Natural killer cell (primary cell): ENCODE measurements at places on chromosomes 13 and 19. TPM values are rescaled to one million over a fixed set of nuclear protein-coding genes. Genes with fewer than 3 reads are reported as not detected.

- no peaks in the 10 kb centered on the region for H3K27me3 ChIP-seq
- DNase-seq, result no peak
- H3K4me3 ChIP-seq, result no peak overlapping the region
- H3K27ac ChIP-seq, result no peak overlapping the region
- H3K4me1 ChIP-seq, result peaks cover 15% of the 10 kb centered on the region
Observed at GRCh38 chr19:21838646-21839045, 2.7 kb upstream of the ZNF43 start.

GRCh38 chr13:47092202-47092601, 195.3 kb upstream of the HTR2A start:
- no peaks in the 10 kb centered on the region for H3K27me3 ChIP-seq
- no peaks in the 10 kb centered on the region for H3K4me1 ChIP-seq
- no peaks in the 10 kb centered on the region for H3K36me3 ChIP-seq
- H3K4me3 ChIP-seq, result no peak overlapping the region
- H3K27ac ChIP-seq, result no peak overlapping the region

ZNF414 gene
- total RNA-seq, result 42.3 TPM

DNA sequence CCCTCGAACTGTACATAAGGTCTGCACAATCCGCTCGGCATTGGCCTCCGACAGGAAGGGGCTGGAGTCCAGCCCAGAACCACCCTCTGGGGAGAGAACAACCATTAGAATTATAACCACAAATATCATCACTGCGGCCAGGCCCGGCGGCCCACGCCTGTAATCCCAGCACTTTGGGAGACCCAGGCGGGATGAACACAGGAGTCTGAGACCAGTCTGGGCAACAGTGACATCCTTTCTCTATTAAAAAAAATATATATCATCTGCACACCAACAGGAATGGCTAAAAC, 11.4 kb downstream of the COQ8B start:
- no peak overlapping the region for H3K27ac ChIP-seq
- H3K4me1 ChIP-seq, result no peaks in the 10 kb centered on the region
- peaks cover 59% of the 10 kb centered on the region for H3K36me3 ChIP-seq
- H3K27me3 ChIP-seq, result no peaks in the 10 kb centered on the region

DNA sequence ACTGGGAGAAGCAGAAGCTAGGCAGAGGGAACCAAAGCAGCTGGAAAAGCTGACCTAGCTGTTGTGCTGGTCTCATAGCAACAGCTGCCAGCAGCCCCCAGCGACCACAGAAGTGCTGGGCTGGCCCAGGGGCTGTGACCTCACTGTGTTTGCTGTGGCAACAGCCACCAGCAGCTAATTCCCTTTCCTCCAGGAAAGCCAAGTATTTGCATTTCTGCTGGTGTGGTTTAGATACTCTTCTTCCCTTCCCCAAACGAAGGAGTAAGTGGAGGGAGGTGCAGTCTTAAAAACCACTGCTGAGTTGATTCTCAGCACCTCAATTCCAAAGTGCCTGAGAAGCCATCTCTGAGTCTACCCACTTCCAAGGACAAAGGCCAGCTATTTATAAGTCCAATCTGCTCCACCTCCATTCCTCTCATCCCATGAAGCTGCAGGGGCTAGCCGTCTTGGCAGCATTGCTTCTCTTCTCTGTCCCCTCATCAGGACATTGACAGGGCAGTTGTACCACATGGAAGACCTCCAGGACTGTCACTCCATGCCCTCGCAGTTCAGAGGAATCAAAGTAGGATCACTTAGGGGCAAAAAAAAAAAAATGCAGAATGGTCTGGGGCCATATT, 11.5 kb upstream of the CCDC97 start:
- no peaks in the 10 kb centered on the region for H3K27me3 ChIP-seq
- peaks cover 71% of the 10 kb centered on the region for H3K4me1 ChIP-seq
- H3K4me3 ChIP-seq, result no peak overlapping the region
- peak; percentile 77 for DNase-seq
- peaks cover 77% of the 10 kb centered on the region for H3K36me3 ChIP-seq

DNA sequence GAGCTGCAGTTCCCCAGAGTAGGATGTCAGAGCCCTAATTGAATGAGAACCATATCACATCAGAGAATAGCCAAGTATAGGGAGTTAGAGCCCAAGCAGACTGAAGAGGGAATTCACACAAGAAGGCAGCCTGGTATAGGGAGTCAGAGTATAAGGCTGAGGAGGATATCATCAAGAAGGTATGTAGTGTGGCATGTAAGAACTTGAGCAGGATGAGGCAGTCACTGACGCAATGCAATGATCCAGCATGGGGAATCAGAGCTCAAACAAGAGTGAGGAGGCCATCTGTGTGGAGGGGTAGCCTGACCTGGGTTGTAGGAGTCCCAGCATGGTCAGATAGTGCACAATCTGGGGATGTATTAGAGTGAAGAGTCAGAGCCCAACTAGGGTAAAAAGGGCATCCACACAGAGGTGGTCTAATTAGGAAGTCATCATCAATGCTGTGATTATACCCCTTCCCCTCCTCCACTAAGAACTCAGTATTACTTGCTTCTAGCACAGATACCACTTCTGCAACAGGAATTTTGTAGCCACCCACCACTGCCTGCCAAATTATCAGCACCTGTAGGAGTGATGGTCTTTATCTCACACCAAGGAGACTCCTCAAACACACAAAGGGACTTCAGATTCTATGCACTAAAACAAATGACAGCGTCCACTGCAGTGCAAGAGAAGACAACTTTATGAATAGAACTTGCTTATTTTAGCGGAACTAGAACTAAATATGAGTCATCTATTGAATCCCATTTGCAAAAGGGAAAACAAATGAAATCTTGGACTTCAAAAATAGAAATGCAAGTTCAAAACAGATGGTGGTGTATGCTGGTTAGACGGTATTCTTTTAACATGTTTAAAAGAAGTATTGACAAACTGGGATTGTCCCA, 107.2 kb downstream of the FNDC3A start:
- no peak overlapping the region for H3K4me3 ChIP-seq
- no peak overlapping the region for H3K27ac ChIP-seq
- no peaks in the 10 kb centered on the region for H3K4me1 ChIP-seq
- H3K36me3 ChIP-seq, result peaks cover 4% of the 10 kb centered on the region

DNA sequence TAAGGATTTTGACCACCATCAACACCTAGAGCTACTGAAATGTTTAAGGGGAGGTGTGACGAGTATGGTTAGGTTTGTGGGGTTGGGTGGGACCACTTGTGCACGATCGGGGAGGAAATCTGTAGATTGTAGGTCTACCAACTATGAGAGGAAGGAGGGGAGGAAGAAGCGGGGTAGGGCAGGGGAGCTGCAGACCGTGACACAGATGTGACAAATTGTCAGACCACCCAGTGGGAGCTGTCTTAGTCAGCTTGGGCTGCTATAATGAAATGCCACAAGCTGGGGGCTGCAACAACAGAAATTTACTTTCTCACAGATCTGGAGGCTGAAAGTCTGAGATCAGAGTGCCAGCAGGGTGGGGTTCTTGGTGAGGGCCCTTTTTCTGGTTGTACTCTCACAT, 62.2 kb upstream of the ARGLU1 start:
- H3K27me3 ChIP-seq, result no peaks in the 10 kb centered on the region
- H3K27ac ChIP-seq, result no peak overlapping the region
- DNase-seq, result no peak
- no peak overlapping the region for H3K4me3 ChIP-seq
- H3K36me3 ChIP-seq, result no peaks in the 10 kb centered on the region

DNA sequence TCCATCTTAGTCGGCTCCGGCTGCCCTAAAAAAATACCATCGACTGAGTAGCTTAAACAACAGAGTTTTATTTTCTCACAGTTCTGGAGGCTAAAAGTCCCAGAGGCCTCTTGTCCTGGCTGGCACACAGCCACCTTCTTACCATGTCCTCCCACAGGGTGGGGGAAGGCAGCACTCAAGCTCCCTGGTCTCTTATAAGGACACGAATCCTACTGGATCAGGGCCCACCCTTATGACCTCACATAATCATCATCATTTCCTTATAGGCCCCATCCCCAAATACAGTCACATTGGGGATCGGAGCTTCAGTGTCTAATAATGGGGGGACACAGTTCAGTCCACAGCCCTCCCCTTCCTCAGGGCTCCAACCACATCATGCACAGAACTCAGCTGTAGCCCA, 2.6 kb upstream of the TUBA3C start:
- no peaks in the 10 kb centered on the region for H3K36me3 ChIP-seq
- H3K4me3 ChIP-seq, result no peak overlapping the region
- H3K4me1 ChIP-seq, result no peaks in the 10 kb centered on the region
- no peaks in the 10 kb centered on the region for H3K27me3 ChIP-seq
- DNase-seq, result no peak

GRCh38 chr13:74115133-74115532, 19.1 kb downstream of the KLF12 start:
- no peak overlapping the region for H3K4me3 ChIP-seq
- H3K27ac ChIP-seq, result peak overlapping the region; percentile 8
- peaks cover 2% of the 10 kb centered on the region for H3K36me3 ChIP-seq
- peaks cover 11% of the 10 kb centered on the region for H3K4me1 ChIP-seq
- no peak for DNase-seq
- H3K27me3 ChIP-seq, result no peaks in the 10 kb centered on the region

KLK3 gene
- total RNA-seq, result not detected

HSD17B14 gene
- total RNA-seq, result not detected

GRCh38 chr13:30052120-30052519, 201.7 kb upstream of the UBL3 start:
- DNase-seq, result peak; percentile 23
- no peaks in the 10 kb centered on the region for H3K27me3 ChIP-seq
- peaks cover 6% of the 10 kb centered on the region for H3K4me1 ChIP-seq
- H3K27ac ChIP-seq, result no peak overlapping the region
- no peaks in the 10 kb centered on the region for H3K36me3 ChIP-seq

GRCh38 chr13:105591277-105591676, 944.2 kb downstream of the EFNB2 start:
- no peak for DNase-seq
- H3K27me3 ChIP-seq, result no peaks in the 10 kb centered on the region
- H3K4me3 ChIP-seq, result no peak overlapping the region
- H3K4me1 ChIP-seq, result no peaks in the 10 kb centered on the region

SYNE4 gene
- 1.5 TPM for total RNA-seq

DNA sequence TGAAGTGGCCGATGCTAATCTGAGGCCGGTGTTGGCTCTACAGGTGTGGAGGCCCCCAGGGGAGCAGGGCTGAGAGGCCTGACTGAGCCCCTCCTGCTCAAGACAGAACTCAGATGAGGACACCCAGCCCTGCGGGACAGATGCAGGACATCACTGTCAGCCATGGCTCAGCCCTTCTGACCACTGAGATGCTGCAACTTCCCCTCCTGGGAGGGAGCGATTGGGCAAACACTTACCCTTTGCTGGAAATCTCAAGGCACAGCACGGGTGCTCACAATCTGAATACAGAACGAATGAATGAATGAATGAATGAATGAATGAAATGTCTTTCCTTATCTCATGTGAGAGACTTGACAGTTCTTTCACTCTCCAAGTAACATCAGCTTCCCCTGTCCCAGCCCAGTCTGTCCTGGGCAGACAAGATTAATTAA, 3.5 kb upstream of the SIGLEC7 start:
- no peak for DNase-seq
- peak overlapping the region; percentile 78 for H3K27ac ChIP-seq
- H3K36me3 ChIP-seq, result no peaks in the 10 kb centered on the region
- H3K27me3 ChIP-seq, result no peaks in the 10 kb centered on the region
- no peak overlapping the region for H3K4me3 ChIP-seq
- peaks cover 85% of the 10 kb centered on the region for H3K4me1 ChIP-seq

DNA sequence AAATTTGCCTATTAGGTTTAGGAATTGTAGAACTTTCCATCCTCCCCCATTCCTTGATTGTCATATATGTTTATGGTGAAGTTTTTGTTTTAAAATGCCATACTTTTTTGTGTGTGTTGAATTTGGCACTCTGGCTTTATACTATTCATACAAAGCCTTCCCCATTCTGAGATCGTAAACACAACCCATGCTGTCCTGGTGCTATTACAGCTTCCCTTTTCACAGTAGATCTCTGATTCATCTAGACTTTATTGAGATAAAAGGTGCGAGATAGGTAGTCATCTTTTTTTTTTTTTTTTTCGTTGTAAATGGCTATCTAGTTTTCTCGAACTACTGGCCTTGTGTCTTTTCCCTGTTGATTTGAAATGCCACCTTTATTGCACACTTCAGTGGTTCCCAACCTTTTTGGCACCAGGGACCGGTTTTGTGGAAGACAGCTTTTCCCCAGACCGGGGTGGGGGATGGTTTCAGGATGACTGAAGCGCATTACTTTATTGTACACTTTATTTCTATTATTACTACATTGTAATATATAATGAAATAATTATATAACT, 94.6 kb downstream of the LRCH1 start:
- H3K27ac ChIP-seq, result no peak overlapping the region
- no peaks in the 10 kb centered on the region for H3K36me3 ChIP-seq
- no peaks in the 10 kb centered on the region for H3K27me3 ChIP-seq
- no peak overlapping the region for H3K4me3 ChIP-seq
- DNase-seq, result no peak

GRCh38 chr13:110185696-110186095, 121.3 kb downstream of the COL4A1 start:
- H3K4me3 ChIP-seq, result no peak overlapping the region
- H3K27me3 ChIP-seq, result no peaks in the 10 kb centered on the region
- DNase-seq, result no peak

NLRP9 gene
- total RNA-seq, result not detected

GRCh38 chr13:58302349-58302748, 670.8 kb downstream of the PCDH17 start:
- H3K36me3 ChIP-seq, result no peaks in the 10 kb centered on the region
- no peaks in the 10 kb centered on the region for H3K27me3 ChIP-seq
- no peak for DNase-seq
- H3K27ac ChIP-seq, result no peak overlapping the region
- no peak overlapping the region for H3K4me3 ChIP-seq

MCEMP1 gene
- total RNA-seq, result 4.8 TPM

DNA sequence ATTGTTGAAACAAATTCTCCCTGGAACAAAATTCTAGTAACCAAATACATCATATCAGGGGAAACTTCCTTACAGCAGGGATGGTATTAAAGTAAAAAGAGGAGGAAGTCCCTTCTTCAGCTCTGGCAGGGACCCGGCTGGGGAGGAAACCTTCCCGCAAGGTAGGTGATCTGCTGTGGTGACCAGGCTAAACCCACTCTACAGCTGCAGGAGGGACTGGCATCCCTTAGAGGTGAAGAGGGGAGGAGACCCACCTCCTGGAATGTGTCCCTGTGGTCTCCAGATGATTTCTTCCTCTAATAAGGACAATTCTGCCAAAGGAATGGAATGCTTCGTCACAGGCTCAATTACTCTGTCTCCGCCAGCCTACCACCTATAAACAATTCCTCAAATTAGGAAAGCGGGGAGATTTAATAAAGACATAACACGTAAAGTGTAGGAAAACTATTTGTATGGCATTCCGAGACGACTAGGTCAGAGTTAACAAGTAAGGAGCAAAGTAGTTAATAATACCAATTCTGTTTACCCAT, 637 bp upstream of the PDS5B start:
- DNase-seq, result peak; percentile 32
- no peaks in the 10 kb centered on the region for H3K27me3 ChIP-seq
- peak overlapping the region; percentile 53 for H3K4me3 ChIP-seq
- peak overlapping the region; percentile 69 for H3K27ac ChIP-seq
- H3K36me3 ChIP-seq, result no peaks in the 10 kb centered on the region

DNA sequence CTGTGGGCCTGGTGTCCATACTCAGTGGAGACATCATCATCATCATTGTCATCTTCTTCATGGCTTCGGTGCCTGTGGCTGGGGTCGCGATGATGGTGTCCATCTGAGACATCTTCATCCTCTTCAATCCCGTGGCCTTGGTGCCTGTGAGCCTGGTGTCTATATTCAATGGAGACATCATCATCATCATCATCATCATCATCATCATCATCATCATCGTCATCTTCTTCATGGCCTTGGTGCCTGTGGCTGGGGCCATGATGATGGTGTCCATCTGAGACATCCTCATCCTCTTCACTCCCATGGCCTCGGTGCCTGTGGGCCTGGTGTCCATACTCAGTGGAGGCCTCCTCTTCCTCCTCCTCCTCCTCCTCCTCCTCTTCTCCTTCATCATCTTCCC, 917 bp downstream of the HRC start:
- H3K27ac ChIP-seq, result no peak overlapping the region
- DNase-seq, result no peak
- H3K27me3 ChIP-seq, result peaks cover 22% of the 10 kb centered on the region
- H3K4me3 ChIP-seq, result no peak overlapping the region
- H3K36me3 ChIP-seq, result no peaks in the 10 kb centered on the region
- H3K4me1 ChIP-seq, result peaks cover 35% of the 10 kb centered on the region
